ENCODE measurements at places on chromosomes 4 and X. TPM values are rescaled to one million over a fixed set of nuclear protein-coding genes. Genes with fewer than 3 reads are reported as not detected.

The SNCA gene
- 2.0 TPM for total RNA-seq

The FAM184B gene
- total RNA-seq, result not detected

The FAM9B gene
- not detected for total RNA-seq

The ITM2A gene
- total RNA-seq, result 1.3 TPM

The PPP1R2C gene
- total RNA-seq, result not detected

The NUP62CL gene
- 0.29 TPM for total RNA-seq

The NUDT10 gene
- 5.2 TPM for total RNA-seq

The SCML1 gene
- 10.3 TPM for total RNA-seq

The KLHL13 gene
- 28.5 TPM for total RNA-seq

The CLDN34 gene
- not detected for total RNA-seq

Data from smooth muscle cell of trachea (primary cell).